Lower leg skin (tissue), 4 donors: ENCODE measurements at places on chromosomes 7 and 10. TPM values are rescaled to one million over a fixed set of nuclear protein-coding genes. Genes with fewer than 3 reads are reported as not detected.

NXPH1 gene
- not detected for total RNA-seq

MSMB gene
- 46.7 TPM for total RNA-seq

TSPAN15 gene
- 5.9 TPM for total RNA-seq

CDK6 gene
- total RNA-seq = 69.7 TPM

IDI2 gene
- total RNA-seq = not detected

WDFY4 gene
- total RNA-seq = 4.2 TPM

PNLIPRP3 gene
- 60.8 TPM for total RNA-seq

PAPSS2 gene
- 5.1 TPM for total RNA-seq

DDX50 gene
- total RNA-seq = 42.7 TPM

FANK1 gene
- 7.8 TPM for total RNA-seq

C10orf143 gene
- 3.6 TPM for total RNA-seq

PRTFDC1 gene
- not detected for total RNA-seq

ADGRA1 gene
- not detected for total RNA-seq

LRRTM3 gene
- not detected for total RNA-seq

VAX1 gene
- not detected for total RNA-seq

GHRHR gene
- total RNA-seq = not detected

CRTAC1 gene
- 1.8 TPM for total RNA-seq

NPM3 gene
- 24.6 TPM for total RNA-seq
